ENCODE measurements at places on chromosomes 3 and 15. TPM values are rescaled to one million over a fixed set of nuclear protein-coding genes. Genes with fewer than 3 reads are reported as not detected.

The WDR72 gene
- not detected for total RNA-seq

The VIPR1 gene
- total RNA-seq, result 34.3 TPM

The LRRC2 gene
- total RNA-seq, result 0.75 TPM

The ATP13A3 gene
- total RNA-seq, result 50.2 TPM

The PODXL2 gene
- 2.7 TPM for total RNA-seq

The MAGI1 gene
- total RNA-seq, result not detected

The STRC gene
- 2.4 TPM for total RNA-seq

DNA sequence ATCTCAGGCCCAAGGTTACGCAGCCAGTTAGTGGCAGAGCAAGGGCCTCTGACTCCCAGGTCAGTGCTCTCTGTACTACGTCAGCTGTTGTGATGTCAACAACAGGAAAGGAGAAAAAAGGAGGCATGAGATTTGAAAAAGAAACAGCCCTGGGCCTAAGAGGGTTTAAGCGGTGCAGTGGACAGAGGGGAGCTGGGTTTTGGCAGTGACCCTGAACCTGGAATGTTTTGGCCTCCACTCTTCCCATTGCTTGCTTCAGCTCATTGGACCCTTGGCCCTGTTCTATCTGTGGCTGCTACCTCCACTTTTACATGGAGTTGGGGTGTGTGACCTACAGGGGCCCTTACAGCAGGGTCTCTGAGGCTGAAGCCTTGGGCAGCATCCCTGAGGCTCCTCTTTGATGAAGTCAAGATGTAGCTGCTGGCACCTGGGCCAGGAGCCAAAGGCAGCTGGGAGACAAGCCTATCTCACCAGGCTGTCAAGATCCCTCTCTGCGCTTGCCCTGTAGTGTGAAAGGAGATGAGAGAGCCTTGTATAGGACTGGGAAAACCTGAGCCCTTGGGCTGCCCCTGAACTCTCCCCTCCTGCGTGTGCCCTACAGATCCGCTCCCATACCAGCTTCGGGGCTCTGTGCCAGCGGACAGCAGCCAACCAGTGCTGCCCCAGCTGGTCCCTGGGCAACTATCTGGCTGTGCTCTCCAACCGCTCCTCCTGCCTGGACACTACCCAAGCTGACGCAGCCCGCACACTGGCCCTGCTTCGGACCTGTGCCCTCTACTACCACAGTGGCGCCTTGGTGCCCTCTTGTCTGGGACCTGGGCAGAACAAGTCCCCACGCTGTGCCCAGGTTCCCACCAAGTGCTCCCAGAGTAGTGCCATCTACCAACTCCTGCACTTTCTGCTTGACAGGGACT is 8.7 kb downstream of the DISP2 start:
- DNase-seq, result no peak

DNA sequence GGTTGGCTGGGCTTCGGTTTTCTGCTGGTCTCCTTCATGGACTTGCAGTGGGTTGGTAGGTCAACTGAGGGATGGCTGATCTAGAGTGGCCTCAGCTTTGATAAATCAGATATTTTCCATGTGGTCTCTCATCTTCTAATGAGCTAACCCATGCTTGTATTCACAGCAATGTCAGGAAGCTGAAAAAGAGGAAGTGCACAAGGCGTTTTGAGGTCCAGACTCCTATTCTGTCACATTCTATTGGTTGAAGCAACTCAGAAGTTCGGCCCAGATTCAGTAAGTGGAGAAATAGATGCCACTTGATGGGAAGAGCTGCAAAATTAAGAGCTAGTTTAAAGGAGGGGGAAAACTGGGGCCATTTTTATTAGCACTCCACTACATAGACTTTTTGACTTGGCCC is 361.2 kb downstream of the DIPK2A start:
- DNase-seq, result no peak

DNA sequence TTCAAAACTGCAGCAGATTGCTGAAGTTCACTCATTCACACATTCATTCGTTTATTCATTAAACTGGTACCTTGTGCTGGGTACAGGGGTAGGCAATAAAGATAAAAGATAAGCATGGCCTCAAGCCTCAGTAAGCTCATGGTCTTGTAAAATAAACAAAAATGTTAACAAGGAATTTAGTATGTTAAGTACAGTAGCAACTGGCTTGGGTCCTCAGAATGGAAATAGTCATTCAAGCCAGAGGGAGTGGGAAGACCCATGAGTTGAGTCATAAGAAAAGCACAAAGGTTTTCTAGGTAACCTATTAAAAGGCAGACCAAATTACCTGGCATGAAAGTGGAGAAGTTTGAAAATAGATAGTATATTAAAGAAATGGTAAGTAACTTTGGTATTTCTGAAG is 163.3 kb downstream of the CDIN1 start:
- DNase-seq, result no peak

GRCh38 chr3:105984837-105985236 is 116.0 kb upstream of the CBLB start:
- DNase-seq, result peak; percentile 56

GRCh38 chr15:83919319-83919830 is 265.5 kb downstream of the ADAMTSL3 start:
- peak; percentile 5 for DNase-seq

- DNase-seq, result no peak
Observed at GRCh38 chr15:66078196-66078928, 175.2 kb downstream of the MEGF11 start.

DNA sequence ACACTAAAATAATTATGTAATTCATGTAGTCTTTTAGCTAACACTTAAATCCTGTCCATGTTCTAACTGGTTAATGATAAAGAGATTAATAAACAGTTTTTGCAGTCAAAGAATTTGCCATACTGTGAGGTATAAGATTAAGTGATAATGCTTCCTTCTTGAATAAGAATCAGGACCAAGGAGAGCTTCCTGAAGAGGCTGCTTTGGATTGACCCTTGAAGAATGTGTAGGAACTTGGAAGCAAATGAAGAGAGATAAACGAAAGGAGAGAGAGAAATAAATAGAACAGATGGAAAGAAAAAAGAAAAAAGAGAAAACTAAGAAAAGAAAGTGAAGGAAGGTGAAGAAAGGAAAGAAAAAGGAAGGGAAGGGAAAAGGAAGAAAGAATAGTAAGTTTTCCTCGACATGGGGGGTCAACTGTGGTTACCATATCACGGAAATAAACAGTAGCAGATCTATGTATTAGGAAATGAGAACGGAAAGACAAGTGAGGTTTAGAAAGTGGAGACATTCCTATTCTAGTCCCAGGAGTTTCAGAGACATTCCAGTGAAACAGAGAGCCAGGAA is 539.8 kb downstream of the FGF12 start:
- no peak for DNase-seq

GRCh38 chr3:45904931-45905330 is 18.6 kb downstream of the CCR9 start:
- no peak for DNase-seq

- no peak for DNase-seq
Observed at GRCh38 chr3:160685144-160685766, 8.3 kb downstream of the ARL14 start.

- no peak for DNase-seq
Observed at GRCh38 chr15:80533790-80534333, 129.7 kb downstream of the ARNT2 start.

DNA sequence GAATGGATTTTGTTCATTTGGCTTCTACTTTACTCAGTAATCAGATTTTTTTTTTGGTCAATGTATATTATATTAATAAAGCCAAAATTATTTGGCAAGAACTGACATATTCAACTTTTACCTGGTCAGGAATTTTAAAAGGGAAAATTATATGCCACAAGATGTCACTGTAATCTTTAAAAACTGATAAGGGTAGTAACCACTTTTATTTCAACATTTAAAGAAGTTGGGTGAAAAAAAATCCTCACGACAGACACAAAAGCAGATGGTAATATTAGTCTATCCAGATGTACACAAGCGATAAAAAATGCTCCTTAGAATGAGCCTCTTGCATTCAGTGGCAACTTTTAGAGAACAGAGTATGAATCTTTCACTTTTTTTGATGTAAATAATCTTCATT is 101.9 kb downstream of the SERPINI1 start:
- DNase-seq, result no peak

DNA sequence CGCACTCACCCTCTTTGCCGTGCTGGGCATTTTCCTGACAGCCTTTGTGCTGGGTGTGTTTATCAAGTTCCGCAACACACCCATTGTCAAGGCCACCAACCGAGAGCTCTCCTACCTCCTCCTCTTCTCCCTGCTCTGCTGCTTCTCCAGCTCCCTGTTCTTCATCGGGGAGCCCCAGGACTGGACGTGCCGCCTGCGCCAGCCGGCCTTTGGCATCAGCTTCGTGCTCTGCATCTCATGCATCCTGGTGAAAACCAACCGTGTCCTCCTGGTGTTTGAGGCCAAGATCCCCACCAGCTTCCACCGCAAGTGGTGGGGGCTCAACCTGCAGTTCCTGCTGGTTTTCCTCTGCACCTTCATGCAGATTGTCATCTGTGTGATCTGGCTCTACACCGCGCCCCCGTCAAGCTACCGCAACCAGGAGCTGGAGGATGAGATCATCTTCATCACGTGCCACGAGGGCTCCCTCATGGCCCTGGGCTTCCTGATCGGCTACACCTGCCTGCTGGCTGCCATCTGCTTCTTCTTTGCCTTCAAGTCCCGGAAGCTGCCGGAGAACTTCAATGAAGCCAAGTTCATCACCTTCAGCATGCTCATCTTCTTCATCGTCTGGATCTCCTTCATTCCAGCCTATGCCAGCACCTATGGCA is 41.1 kb upstream of the CSTA start:
- no peak for DNase-seq

DNA sequence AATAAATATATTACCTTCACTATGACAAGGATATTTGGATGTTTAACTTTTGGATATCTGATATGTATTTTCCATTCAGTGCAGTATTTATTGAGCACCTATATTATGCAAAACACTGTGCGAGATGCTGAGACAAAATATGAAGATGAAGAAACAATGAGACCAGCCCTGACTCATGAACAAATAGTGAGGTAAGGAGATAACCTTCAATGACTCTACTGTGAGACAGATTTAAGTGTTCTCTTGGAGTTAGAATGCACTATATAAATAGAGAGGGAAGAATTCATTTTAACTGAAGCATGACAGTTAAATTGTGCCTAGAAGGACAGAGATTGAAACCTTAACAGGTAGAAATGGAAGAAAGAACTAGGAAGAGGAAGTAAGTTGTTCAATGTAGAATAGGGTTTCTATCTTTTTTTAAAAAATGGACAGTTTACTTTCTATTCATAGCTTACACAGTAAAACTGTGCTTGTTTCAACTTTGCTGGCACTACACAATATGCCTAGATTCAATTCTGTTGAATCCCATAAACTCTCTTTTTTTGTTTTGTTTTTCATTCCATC is 124.2 kb downstream of the ZBTB20 start:
- DNase-seq, result no peak

DNA sequence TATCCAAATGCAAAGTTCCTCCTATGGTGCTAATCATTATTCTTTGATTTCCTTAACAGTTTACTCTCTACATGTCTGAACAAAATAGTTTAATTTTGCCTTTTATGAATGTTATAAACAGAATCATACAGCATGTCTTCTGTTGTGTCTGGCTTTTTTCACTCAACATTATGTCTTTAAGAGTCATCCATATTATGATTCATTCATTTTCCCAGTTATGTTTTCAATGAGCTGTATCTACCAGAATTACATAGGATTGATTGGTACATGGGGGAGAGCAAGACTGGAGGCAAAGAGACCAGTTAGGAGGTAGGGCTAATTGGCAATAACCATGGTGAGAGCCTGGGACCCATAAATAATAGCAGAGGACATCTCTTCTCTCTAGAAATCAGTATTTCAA is 16.6 kb upstream of the RAP2B start:
- DNase-seq, result no peak

DNA sequence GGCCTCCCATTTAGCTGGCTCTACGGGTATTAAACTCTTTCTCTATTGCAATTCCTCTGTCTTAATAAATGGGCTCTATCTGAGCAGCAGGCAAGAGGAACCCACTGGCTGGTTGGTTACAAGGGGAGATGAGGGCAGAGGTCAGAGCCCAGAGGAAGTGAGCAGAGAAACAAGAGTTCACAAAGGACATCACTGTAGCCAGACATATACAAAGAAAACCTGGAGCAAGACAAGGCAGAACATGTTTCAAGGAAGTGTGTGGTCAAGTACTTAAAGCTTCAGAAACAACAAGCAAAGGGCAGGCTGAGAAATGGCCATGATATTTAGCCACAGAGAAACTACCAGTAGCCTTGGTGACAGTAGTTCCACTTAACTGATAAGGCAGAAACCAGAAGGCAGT is 24.3 kb downstream of the SUSD5 start:
- DNase-seq, result no peak

- no peak for DNase-seq
Observed at GRCh38 chr3:174505266-174505665, 353.9 kb upstream of the NAALADL2 start.

DNA sequence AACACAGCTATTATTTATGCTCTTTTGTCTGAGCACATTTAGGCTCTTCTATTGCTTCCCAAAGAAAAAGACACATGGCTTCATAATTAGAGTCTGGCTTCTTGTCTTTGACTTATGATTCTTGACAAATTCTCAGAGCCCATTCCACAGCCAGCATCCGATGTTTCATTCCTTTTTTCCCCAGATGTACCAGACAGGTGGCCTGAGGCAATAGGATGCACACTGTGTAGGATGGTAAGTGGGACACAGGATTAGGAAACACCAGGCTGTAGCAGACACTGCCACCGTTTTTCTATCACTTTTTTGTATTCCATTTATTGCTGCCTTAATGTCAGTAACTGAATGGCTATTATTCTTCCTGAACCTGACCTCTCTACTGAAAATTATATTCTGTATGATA is 188.9 kb upstream of the CDIN1 start:
- DNase-seq, result no peak

- DNase-seq, result no peak
Observed at GRCh38 chr15:67784090-67784781, 41.1 kb upstream of the SKOR1 start.

GRCh38 chr3:43155464-43156121 is 49.7 kb upstream of the POMGNT2 start:
- no peak for DNase-seq

- no peak for DNase-seq
Observed at GRCh38 chr3:129070086-129070885, 9.7 kb downstream of the GP9 start.

DNA sequence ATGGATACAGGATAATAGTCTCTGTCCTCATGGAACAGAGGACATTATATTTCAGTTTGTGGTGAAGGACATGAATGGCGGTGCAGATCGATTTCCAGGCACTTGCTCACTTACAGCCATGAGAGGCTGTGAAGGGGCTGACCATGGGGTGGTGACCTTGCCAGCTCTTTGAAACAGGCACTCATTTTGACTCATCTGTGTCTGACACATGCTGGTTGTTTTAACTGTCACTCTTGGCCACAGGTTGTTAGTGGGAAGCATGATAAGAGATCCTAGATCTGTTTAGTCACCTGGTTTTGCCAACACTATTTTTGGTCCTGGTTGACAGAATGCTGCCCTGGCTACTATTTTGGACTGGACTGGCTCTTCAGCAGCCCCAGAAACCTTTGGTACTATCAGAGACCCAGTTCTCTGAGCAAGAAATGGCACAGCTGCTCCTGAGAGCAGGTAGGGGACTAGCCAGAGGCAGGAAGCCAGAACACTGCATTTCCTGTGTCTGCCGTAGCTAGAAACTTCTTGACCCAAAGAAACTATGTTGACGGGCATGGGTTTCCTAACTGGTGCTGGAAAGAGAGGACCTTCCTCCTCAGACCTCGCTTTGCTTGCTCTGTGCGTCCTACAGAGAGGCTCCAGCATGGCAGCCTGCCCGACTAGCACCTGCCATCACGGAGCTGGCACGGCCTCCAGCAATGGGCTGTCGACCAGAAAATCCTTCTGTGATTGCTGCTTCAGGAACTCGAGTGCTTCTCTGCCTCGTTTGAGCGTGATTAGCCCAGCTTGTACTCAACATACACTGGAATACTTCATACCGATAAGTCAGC is 6.3 kb downstream of the PXYLP1 start:
- no peak for DNase-seq

All from CD8-positive, alpha-beta T cell (primary cell).